ENCODE measurements at places on chromosomes 7 and 10.

DNA sequence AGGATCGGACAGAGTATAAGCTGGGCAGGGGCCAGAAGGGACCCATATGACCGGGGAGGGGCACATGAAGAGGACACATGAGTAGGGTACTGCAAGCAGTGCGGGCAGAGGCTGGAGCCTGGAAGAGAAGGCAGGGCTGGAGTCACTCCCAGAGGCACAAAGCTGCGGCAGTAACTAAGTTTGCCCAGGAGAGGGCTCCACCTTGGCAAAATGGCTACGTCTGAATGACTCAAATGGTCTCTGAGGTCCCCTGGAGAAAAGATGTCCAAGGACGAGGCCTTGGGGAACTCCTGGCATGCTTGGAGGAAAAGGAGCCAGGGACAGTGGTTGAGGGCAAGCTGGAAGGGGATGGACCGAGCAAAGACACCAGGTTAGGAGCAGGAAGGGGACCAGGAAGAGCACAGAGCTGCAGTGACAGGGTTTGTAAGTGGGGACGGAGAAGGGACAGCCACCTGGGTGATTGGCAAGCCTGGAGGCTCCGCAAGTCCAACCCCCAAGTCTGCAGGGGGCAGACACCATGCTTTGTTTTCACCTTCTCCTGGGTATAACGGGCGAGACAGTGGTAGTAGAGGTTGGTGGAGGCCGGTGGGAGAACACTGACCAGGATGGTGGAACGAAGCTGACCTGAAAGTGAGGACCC lies 43.1 kb upstream of the LBX1 start:
- DNase-seq = peak; percentile 64

DNA sequence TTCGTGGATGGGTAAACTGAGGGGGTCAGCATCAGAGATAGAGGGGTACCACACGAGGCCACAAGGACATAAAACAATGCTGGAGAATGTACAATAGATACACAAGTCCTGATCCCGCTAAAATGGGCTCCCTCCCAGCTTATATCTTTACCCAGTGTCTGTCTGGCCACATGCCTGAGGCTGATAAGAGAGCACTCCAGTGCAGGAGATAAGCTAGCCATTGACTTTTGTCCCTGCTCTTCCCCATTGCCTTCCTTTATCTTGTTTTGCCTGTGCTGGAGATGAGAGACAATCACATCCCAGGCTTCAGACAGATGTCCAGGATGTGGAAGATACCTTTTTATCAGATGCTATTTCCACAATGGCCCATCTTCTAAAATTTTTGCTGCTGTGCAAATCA lies 6.0 kb downstream of the GAD2 start:
- DNase-seq = no peak

DNA sequence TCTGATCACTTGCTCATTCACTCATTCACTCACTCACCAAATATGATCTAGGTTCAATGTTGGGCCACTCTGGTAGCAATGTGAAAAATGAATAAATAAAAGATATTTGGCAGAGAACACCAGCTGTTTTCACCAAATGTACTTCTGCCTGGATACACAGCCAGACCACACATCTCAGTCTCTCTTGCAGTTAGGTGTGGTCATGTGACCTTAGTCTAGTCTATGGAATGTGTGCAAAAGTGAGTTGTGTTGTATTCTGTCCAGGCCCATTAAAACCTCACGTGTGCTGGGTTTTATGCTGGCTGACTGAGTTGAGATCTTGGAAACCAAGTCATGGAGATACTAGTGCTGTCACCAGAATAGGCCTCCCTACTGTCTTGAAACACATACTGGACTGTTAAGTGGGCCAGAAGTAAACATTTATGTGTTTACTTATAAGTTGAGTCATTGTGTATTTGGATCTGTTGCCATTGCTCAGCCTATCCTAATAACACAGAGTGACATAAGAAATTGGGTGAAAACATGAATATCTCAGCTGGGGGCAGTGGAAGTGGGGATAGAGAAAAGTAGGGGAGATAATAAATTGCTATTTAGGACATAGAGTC lies 145.5 kb downstream of the PTEN start:
- no peak for DNase-seq

- no peak for DNase-seq
Measured at GRCh38 chr10:19178675-19179074, 130.1 kb downstream of the MALRD1 start.

DNA sequence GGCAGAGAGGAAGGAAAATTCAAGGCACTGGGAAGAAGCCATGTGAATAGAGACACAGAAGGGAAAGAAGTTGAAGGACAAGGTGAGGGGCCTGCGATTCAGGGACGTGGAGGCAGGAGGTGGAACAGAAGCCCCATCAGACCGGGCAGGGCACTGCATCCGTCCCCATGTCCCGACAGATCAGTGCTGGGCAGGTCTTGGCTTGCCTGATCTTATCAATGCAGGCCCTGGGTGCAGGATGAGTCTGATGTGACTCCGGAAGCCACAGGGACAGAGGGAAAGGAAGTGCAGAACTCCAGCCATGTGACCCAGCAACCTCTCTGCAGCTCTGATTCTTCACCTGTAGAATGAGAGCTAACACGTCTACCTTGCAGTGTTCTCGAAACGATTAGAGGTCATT lies 136.2 kb upstream of the CTBP2 start:
- DNase-seq = no peak
